HTR-8/SVneo (cell line): ENCODE measurements at places on chromosomes 16 and 17.

DNA sequence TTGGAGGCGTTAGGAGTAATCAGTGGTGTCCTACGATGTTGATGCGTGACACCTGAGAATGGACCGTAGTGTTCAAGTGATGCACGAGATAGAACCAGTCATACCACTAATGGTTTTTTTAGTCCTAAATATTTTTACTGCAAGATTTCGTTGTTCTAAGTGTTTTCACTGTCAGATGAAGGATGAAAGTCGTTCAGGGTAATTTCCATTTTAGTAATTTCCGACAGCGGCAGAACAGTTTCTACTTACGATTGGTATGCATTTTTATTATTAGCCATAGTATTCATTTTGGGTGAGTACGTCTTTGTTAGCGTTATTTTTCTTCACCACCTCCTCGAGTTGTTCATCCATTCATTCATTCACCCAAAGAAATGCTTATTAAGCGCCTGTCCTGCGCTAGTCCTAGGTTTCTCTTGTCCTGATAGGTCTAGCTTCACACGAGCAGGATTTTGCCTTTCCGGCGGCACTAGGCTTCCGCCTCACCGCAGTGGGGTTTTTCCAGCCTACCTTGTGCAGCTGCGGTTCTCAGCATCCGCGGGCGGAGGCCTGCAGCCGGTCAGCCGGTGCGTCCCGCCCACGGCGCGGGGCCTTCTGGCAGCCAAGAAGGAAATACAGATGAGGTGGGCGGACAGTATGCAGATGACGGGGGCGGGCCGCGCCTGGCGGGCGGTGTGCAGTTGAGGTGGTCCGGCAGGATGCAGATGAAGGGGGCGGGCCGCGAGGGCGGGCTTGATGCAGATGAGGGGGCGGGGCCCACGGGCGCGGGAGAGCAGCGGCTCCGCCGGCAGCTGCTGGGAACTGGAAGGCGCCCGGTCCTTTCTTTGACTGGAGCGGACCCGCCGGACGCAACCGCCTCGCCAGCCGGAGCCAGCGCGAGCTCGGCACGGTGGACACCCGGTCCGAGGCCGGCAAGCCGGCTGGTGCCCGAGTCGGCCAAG, 146.4 kb downstream of the SPECC1 start:
- DNase-seq, result peak; percentile 96

GRCh38 chr16:17748044-17748719, 277.4 kb upstream of the XYLT1 start:
- DNase-seq, result no peak

- DNase-seq, result no peak
Observed at GRCh38 chr17:2695961-2696760, 15.4 kb downstream of the CLUH start.

GRCh38 chr17:65184235-65184959, 47.2 kb downstream of the RGS9 start:
- DNase-seq, result no peak

- DNase-seq, result no peak
Observed at GRCh38 chr17:35568561-35568960, 7.9 kb upstream of the SLFN14 start.

DNA sequence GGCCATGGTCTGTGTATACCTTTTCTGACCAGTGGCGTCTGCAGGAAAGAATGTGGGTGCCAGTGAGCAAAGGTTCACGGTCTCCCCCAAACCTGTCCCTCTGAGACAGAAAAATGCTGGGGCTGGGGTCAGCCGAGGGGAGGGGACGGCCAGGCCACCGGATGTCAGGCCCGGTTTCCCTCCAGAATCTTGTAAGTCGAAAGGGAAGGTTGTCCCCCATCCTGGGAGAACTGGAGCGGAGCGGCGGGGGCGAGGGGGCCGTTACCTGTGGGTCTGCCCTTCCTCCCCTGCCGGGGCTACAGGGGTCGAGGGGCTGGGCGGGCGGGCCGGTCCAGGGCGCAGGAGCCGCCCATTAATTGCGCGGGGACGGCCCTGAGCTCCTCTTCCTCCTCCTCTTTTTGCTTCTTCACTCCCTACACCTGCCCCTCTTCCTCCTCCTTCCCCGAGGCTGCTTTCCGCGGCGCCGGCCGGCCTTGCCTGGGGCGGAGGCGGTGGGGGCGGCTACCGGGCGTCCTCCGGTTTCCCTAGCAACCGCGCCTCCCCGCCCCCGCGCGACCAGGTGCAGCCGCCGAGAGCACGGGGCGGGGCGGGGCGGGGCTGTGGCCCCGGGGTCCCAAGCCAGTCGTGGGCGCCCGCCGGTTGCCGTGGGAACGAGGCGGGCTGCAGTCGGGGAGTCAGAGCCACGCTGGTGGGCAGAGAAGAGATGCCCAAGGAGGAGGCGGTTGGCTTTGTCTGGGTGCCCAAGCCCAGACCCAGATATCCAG, at the start of gene MARCHF10:
Gene MARCHF10 (minus strand): TSS at position 503 of the 764 bp plus-strand sequence. CDS start 6,579 bp downstream, outside the sequence.
- DNase-seq, result no peak

GRCh38 chr16:70561623-70562022, 38.0 kb downstream of the SF3B3 start:
- DNase-seq, result no peak

- no peak for DNase-seq
Observed at GRCh38 chr17:56798916-56799315, 34.8 kb downstream of the C17orf67 start.

DNA sequence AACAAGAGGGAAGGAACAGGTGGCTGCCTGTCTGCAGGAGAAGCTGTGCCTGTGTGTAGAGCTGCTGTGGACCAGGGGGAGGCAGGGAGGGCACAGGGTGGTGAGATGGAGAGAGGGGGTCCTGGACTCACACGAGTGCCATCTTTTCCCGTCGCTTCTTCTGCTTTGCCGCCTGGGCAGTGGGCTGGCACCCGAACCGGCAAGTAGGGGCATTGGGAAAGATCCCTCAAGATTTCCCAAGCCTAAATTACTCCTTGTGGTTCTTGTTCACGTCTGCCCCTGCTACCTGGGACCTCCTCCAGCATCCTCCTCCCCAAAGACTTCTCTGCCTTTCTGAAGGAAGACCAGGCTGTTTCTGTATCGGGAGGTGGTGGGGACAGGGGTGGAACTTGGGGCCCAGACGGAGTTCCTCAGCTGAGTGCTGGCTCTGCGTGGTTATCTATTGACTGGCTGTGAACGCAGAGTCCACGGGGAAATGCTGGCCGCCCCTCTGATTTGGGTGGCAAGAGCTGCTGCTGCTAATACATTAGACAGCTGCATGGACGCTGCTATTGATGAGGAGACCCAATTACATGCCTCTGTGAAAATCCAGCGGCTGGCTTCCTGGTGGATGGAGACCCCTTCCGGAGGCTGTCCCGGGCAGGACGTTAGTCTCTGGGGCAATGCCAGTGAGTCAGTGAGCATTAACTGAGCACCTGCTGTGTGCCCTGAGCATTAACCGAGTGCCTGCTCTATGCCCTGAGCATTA, 114.5 kb downstream of the OR1D5 start:
- no peak for DNase-seq

DNA sequence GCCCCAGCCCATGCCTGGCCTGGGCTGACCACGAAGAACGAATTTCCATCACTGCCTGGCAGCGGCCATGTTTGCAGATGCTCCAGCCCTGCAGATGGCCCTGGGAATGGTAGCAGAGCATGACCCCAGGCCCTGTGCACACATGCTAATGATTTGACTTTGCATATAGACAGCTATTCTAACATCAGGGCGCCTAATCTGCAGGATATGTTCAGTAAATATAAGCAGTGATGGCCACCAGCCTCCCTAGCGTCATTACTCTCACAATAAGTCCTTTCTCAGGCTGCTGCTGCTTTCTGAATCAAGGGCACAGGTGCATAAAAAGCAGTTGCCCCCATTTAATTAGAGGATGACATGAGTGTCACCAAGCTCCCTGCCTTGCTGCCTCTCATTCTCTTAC, 24.2 kb downstream of the DNAH9 start:
- no peak for DNase-seq

- no peak for DNase-seq
Observed at GRCh38 chr17:49486012-49486641, 9.0 kb upstream of the NGFR start.

- DNase-seq, result no peak
Observed at GRCh38 chr16:68231384-68232136, 4.4 kb downstream of the ESRP2 start.

DNA sequence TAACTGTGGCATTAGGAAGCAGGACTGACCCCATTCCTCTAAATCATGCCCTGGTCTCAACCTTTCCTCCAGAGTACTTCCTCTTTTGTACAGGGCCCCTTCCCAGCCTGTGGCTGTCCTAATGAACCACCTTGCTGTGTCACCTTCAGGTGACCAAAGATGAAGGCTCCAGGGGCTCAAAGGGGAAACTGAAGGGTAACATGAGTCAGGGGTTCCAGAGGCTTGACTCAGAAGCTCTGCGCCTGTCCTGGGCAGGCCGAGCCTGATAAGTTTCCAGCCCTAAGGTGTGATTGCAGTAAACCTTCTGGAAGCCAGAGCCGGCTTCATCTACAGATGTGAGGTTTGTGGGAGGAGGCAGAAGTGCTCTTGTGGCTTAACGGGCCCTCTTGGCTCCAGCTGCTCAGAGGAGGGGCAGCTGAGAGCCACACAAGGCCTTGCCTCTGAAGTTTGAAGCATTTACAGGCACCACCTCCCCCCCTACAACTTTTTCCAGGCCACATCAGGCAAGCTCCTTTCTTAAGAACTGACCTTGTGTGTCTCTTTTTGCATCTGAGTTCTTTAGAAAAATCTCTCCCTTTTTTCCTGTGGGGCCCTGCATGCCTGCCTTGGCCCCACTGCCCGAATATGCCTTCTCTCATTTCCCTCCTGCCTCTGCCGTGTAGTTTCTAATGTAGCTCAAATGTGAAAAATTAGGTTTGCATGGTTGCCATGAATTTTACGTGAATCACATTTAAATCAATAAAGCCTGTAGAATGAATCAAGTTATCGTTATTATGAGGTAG, 149.9 kb downstream of the CLEC16A start:
- DNase-seq, result no peak

DNA sequence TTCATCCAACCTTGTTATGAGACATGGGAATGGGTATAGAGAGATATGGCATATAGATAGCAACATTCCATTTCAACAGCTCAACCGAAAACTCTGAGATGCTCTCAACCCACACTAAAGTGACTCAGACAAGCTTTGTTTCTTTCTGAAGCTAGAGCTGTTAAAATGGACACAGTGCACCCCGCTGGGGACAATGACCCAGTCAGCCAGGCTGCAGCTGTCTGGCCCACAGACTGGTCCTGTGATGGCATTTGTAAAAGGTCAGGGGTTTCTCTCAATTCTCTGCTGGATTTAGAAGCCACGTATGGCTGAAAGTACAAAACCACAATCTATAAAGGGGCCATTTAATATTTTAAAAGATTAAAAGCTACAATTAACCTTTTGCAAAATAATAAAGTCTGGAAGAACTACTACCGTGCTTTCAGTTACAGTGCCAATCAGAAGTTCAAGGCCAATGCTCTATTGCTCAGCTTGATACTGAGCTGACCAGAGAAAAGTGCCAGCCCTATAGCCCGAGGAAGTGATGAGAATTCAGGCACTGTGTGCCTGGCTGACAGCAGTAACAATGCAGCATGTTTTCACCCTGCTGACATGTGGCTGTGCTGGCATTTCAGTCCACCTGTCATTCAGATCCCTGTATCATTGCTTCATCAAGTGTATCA, 60.2 kb downstream of the TEX2 start:
- peak; percentile 67 for DNase-seq

GRCh38 chr17:1384905-1385435, 15.1 kb downstream of the YWHAE start:
- DNase-seq, result no peak

- DNase-seq, result no peak
Observed at GRCh38 chr16:22001591-22001990, 675 bp upstream of the PDZD9 start.

- DNase-seq, result no peak
Observed at GRCh38 chr16:22967521-22968095, 153.6 kb downstream of the HS3ST2 start.

DNA sequence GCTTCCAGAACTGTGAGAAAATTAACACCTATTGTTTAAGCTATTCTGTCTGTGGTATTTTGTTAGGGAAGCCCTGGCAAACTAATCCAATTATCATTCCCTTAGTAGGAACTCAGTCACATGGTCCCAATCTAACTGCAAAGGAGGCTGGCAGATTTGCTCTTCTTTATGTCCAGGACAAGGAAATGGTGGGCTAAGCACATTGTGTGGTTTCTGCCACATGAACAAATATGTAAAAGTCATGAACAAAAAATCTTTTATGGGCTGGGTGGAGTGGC, 278.6 kb upstream of the RPL38 start:
- no peak for DNase-seq

GRCh38 chr17:64327201-64327930, 63.3 kb downstream of the PECAM1 start:
- DNase-seq, result no peak

GRCh38 chr17:32993977-32994376, 2.3 kb downstream of the SPACA3 start:
- DNase-seq, result no peak

- DNase-seq, result peak; percentile 40
Observed at GRCh38 chr16:82741073-82741615, 114.4 kb downstream of the CDH13 start.

DNA sequence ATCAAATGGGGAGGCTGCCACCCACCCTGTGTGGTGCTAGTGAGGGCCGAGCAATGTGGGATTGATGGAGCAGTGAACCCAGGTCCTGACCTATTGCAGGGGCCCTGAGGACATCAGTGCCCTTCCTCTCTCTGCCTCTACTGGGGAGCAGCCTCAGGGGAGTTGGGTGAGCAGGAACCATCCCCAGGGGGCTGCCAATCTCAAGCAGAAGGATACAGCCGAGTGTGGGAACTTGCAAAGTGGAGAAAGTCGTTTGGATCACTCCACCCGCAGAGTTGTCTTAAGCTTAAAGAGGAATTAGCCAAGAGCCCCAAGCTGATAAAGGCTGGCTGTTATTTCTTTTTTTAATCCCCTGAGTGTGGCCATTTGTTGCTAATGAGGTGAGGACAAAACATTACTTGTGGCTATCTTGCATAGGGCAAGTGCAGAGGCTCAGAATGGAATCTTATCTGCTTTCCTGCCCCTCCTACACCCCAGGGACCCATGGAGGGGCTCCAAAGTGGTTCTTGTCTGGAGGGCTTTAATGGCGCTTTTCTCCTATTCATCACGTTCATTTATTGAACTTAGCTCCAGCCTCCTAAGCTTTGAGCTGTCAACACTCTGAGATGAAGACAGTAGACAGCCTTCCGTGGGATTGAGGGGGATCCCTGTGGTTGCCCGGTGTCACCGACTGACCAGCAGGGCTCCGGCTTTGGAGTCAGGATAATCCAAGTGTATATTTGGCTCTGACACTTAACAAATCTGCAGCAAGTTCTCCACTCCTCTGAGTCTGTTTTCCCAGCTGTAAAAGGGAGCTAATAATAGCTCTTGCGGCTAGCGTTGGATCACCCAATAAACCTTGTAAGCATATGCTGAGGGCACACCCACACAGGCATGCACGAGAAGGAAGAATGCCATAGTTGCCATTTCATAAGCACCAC, 45.1 kb downstream of the MYH11 start:
- DNase-seq, result peak; percentile 37
